ENCODE measurements at places on chromosomes 16 and 17.

- DNase-seq: no peak
Measured at GRCh38 chr16:71479420-71479819, 9.7 kb downstream of the ZNF19 start.

DNA sequence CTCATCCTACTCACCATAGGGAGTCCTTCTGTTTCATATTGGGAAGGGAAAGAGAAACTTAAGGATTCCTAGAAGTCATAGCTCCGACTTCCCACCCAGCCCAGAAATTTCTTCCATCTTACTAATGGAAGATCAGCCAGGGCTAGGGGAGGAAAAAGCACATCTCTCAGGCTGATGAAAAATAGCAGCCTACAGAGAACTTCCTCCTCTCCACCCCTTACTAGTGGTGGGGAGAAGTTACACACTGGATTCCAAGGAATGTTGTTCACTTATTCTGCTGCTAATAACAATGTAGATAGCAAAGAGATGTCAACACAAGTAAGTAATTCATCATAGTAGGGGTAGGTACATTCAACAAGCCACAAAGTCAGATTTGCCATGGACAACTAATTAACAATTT, 94.4 kb downstream of the SPACA3 start:
- no peak for DNase-seq

- DNase-seq: no peak
Measured at GRCh38 chr16:30950516-30951065, 1.7 kb downstream of the ORAI3 start.

DNA sequence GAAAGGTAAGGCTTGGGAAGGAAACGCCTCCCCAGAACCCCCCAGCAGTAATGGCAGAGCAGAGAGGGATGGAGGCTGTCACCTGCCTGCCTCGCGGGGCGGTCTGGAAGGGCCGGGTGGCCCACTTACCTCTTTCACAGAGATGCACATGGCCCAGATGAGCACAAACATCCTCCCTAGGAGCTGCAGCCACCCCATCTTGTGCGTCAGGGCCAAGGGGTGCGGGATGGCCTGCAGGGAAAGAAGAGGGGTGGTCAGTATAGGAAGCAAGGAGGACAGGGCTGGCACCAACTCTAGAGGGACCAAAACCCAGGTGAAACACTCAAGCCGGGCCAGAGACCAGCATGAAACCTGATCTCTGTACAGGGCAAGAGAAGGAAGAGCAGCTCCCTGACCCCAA, 29.7 kb downstream of the TRPV3 start:
- no peak for DNase-seq

DNA sequence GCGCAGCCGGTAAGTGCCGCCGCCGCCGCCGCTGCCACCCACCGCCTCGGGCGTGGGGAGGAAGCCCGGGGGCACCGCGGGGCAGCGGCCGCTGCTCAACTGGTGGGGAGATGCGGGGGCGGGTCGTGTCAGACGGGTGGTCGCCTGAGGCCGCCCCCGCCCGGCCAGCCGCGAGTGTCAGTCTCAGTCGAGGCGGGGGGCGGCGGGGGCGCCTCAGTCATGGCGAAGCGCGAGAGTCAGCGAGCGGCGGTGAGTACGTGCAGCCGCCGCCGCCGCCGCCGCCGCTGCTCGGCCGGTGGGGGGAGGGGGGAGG, 76.2 kb downstream of the CHD9 start:
- no peak for DNase-seq

DNA sequence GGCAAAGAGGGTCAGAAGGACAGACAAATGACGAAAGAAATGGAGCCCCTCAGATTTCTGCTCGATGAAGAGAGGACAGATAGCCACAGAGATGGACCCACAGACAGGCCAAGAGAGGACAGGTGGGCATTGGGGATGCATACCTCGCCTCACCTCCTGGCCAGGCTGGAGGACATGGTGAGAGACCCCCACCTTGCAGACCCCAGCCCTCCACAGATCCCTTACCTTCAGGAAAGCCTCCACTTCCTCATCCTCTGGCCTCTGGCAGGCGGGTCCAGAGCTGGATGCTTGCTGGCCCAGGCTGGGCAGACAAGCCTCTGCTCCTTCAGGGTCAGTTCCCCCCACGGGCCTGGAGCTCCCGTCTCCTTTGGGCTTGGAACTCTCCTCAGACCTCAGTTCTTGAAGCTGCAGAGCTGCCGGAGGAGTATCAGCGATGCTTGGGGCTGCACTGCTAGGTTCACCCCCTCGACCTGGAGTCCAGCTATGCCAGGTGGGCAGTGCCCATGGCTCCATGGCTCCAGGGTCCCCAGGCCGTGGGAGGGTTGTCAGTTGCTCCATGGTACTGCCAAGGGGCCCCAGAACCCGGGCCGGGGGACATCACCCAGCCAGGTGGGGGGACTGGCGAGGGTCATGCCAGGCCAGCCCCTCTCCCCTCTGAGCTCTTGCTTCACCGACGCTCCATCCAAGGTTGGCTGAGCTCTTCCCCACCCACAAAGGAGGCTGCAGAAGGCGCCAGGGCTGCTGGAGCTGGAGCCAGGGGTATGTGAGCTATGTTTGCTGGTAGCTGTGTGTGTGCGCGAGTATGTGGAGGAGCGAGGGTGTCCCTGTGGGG, 1.0 kb downstream of the TSPOAP1 start:
- DNase-seq: no peak

DNA sequence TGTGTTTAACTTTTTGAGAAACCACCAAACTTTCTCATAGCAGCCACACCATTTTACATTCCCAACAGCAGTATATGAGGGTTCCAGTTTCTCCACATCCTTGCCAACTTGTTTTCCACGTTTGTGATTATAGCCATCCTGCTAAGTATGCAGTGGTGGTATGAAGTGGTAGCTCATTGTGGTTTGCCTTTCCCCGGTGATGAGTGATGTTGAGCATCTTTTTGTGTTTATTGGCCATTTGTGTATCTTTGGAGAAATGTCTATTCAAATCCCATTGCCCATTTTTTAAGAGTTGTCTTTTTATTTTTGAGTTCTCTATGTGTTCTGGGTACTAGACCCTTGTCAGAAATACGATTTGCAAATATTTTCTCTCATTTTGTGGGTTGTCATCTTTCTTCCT, 17.4 kb downstream of the SF3B3 start:
- no peak for DNase-seq

DNA sequence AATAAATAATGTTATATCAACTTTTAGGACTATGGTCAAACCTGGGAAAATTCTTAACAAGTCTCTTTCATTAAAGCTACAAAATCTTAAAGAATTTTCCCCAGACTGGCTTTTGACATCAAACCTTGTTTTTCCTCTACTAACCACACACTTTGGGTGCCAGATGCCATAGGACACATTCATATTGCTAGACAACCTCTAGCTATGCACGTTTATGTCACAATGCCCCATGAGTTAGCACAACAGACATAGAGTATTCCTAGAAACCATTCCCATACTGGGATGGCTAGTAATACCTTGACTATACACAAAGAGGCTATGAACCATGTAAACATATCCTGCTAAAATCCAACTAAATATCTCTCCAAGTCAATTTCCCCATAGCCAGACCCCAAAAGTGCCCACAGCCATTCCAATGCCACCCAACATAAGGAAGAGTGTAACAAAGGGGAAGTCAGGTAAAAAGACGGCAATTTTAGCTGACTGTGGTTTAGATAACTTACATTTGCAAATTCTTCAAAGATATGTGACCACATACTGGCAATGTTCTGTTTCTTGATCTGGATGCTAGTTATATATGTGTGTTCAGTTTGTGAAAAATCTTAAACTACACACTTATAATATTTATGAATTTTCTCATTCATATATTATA, 23.4 kb downstream of the SMURF2 start:
- DNase-seq: no peak

DNA sequence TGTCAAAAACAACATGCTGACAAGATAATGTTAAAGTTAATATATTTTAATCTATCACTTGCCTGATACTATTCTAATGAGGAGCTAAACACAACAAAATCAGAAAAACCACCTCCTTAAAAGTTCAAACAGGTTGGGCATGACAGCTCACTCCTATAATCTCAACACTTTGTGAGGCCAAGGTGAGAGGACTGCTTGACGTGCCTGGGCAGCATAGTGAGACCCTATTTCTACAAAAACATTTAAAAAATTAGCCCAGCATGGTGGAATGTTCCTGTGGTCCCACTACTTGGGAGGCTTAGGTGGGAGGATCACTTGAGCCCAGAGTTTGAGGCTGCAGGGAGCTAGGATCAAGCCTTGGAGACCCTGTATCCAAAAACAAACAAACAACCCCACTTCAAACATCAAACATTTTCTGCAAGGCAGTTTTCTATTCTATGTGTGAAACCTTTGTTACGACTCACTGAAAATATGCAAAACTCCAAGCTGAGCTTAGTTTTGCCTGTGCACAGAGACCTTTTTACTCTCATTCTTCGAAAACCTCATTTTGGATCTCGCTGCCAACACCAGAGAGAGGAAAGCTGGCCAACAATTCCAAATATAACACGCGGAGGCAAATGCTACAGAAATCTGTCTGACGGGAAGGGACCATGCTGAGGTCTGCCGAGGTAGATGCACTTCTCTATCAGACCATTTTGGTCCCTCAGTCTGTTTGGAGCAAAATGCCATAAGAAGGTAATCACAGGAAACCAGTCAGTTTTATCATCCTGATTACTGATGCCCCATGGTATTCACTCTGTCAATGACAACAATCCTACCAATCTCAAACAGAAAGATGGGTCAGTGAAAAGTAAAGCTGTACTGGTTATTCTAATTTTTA, 6.2 kb downstream of the PHF12 start:
- DNase-seq: no peak

- DNase-seq: no peak
Measured at GRCh38 chr17:72877348-72877747, 215.1 kb downstream of the SLC39A11 start.

GRCh38 chr16:57512296-57513001, 23.9 kb downstream of the CCDC102A start:
- DNase-seq: no peak

GRCh38 chr16:24935336-24935735, 79.8 kb downstream of the ARHGAP17 start:
- DNase-seq: no peak

GRCh38 chr17:78668847-78669246, 91.7 kb upstream of the DNAH17 start:
- DNase-seq: no peak

DNA sequence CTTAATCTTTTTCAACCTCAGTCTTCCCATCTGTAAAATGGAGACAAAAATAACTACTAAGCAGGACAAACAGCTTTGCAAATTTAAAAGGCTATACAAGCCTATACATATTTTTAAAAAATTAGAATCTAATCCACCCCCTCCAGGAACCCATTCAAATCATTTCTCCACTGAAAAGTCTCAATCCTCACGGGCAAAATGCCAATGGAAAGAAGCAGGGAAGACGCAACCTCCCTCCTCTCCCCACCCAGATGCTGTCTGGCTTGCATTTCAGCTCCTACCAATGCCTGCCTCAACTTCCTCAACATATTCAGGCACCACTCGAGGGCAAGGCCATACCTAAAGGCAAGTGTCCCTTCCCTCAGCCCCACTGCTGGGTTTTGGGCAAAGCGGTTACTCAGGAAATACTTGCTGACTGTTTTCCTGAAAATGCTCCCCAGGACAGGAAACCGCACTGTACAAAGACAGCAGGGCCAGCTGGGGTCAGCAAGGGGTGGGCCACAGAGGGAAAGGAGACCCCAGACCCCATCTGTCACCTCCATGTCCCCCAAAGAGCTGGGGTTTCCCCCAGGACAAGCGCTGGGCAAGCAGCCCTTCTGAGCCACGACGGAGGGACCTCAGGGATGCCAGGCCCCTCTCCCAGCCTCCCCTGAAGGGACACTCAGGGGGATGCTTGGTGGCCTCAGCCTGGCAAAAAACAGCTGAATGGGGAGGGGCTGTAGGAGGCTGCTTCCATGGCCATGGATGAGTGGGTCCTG, 47.7 kb upstream of the DOC2B start:
- DNase-seq: no peak

- DNase-seq: no peak
Measured at GRCh38 chr17:58084317-58084981, 1.2 kb downstream of the DYNLL2 start.

DNA sequence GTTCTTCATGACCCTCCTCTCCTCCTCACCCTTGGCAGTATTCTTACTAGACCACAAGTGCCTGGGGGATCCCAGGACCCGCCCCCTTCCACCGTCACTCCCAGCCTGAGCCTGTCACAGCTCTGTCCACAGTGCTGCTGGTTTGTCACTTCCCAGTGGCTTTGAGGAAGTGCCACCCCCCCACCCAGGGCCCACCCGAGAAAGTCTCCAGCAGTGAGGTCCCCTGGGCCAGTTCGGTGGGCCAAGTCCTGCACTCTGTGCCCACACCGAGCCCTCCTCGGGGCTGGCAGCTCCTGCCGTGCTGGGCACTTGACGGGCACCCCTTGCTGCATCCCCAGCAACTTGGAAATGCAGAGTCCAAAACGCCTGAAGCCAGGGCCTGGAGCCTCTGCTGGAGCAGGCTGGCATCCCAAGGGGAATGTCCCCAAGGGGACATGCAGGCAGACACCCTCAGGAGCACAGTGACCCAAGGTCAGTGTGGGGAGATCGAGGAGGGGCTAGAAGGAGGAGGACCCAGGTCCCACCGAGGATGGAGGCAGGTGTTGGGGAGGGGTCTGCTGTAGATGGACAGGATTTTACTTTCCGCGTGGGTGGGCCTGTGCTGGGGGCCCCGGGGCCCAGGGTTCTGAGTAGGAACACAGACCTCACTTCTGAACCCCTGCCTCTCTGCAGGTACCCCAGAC, 15.5 kb downstream of the MMP15 start:
- DNase-seq: no peak

DNA sequence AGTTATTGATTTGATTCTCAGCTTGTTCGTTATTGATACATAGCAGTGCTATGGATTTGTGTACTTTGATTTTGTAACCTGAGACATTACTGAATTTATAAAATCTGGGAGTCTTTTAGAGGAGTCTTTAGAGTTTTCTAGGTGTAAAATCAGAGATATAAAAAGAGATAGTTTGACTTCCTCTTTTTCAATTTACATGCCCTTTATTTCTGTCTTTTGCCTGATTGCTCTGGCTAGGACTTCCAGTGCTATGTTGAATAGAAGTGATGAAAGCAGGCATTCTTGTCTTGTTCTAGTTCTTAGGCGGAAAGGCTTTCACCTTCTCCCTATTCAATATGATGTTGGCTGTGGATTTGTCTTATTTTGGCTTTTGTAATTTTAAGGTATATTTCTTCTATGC, 106.2 kb downstream of the PHKB start:
- no peak for DNase-seq

GRCh38 chr17:32773856-32774694, 102.8 kb downstream of the MYO1D start:
- DNase-seq: no peak

DNA sequence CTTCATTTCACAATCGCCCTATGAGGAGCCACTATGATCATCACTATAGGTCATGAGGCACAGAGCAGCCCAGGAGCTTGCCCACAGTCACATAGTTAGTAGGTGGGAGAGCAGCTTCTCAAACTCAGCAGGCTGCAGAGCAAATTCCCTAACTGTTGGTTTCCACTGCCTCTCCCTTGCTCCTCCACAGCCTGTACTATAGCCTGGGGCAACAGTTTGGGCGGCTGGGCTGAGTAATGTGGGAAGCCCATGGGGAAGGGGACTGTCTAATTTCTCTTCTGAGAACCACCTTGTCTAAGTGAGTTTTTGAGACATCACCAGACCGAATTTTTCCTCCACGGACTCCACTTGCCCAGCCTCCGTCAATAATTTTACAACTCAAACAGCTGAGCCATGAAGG, 73.4 kb upstream of the GPR139 start:
- DNase-seq: no peak

All from mesothelial cell of epicardium (in vitro differentiated cells).